CD4-positive, alpha-beta T cell treated with Interleukin-12 subunit alpha and Interleukin-12 subunit beta, for 1 hour (primary cell): ENCODE measurements at places on chromosomes 4 and X.

GRCh38 chr4:181877329-181877848, 365.8 kb upstream of the TENM3 start:
- no peak for DNase-seq

DNA sequence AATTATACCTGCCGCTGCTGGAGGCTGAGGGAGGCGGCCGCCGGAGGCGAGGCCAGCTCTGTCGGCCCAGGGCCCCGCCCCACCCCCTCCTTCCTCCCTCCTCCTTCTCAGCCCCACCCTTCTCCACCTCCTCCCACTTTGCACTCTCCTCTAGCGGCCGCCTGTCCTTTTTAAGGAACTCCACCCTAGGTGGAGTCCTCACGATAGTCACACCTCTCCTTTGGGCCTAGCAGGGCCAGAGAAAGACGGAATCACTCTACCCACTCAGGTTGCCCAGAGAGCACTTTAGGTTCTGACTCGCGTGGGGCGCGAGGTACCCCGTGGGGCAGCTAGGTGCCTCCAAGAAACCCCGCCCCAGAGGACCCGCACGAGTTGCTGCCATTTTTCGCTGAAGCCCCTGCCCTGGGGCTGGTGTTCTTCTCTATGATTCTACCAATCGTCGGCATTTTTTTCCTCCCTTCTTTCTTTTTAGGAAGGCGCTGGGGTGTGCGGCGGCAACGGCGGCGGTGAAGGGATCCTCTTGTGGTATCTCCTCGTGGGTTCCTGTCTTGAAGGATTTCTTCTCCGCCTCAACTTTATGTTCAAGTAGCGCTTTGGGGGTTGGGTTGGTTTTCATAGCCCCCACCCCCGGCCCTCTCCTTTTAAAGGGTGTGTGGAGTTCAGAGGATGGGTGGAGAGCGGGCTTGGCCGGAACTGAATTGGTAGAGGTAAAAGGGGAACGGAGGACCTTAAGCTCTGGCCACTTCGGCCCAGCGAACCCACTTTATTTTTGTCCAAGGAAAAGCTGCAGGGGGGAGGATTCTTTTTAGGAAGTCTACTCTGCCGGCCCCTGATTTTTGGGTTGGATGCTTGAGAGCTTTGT, at the start of gene KLF8:
Gene KLF8, plus strand, starts transcription at position 136 of the 862 bp plus-strand sequence. CDS start 979 bp downstream, outside the sequence.
- DNase-seq = peak; percentile 35

DNA sequence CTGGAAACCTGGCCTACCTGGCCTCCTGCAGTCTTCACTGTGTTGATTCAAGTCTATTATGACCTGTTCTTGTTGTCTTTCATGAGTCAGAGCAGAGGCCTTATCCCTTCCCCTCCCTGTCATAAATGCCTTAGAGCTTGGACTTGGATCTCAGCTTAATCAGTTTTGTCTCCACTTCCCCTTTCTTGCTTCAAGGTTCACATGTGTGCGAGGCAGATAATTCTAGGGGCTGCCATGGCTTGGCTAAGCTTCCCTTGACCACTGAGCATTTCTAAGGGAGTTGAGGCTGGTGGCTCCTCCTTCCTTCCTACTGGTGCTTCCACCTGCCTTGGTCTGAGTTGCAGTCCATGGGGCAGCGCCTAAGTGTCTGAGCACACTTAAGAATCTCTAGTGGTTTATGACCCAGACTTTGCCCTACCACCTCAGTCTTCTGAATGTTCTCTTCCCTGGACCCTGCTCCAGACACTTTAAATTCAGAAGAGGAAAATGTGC, 1.7 kb upstream of the HEPH start:
- no peak for DNase-seq

GRCh38 chr4:114921790-114922591, 191.4 kb downstream of the NDST4 start:
- DNase-seq = no peak

- DNase-seq = no peak
Measured at GRCh38 chr4:45578874-45579273, 545.0 kb downstream of the GABRG1 start.

DNA sequence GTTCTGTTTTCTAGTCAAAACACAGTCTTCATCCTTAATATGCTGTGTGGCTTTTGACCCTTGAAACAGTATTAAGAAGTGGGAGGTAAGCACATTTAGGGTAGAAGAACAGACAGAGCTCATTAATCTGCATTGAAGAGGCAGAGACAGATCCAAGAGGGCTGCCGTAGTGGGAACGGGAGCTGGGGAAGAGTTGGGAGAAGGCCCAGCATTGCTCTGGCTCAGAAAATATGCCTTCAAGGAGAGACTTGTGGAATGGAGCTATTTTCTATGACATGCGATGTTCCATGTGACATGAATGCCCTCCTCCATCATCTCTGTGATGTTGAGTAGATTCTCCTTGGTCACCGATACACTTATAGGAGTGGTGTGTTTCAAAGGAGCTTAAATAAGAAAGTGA, 273.3 kb upstream of the BOD1L1 start:
- DNase-seq = no peak

DNA sequence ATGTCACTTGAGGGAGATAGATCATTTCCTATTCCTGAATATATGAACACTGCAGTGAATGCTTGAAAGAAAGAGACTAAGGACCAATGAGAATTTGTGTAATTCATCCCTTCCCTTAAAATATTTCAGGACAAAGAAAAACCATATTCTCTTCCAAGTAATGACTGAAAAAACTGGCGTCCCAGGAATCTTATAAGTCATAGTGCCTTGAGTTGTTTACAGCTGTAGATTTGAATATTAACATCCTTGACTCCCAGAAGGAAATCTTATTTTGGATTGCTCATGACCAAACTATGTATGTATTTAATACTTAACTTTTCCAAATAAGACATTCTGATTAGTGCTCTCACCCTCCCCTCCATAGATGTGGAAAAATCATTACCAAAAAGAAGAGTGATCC, 55.5 kb downstream of the CLDN22 start:
- no peak for DNase-seq

GRCh38 chr4:2861631-2862436, 18.2 kb downstream of the ADD1 start:
- DNase-seq = no peak

- DNase-seq = no peak
Measured at GRCh38 chrX:44770121-44770520, 73.7 kb upstream of the DUSP21 start.

DNA sequence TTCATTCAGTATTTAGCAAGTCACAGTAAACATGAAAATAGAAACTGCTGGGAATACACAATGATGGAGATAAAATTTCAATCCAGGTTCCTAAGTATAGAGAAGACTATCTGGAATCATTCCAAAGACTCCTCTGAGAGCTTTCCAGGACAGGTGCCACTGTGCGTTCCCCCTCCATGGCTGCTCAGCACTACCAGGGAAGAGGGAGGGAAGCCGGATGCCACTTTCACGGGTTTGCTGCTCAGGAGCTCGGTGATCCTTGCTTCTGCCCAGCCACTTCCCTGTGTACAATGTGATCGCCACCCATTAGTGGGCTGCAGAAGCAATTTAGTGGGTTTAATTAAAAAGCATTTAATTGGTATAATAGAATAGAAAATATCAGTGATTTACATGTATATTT, 94.5 kb downstream of the FNIP2 start:
- no peak for DNase-seq

DNA sequence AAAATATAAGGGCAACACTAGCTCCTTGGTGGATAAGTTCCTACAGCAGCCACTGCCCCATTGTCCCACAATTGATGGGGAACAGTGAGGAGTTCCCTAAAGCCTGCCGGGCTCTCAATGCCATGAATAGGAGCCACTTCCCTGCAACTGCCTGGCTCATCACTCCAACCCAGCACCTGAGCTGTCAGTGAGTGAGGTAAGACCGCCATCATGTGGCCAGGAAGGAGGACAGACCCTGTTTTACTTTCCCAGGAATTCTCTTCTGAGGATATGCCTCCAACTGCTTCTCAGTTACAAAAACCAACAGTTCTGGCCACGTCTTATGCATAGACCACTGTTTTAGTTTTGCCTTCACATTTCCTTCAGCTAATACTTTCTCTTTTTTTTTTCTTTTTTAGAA, 45.5 kb downstream of the SRPX start:
- DNase-seq = no peak

DNA sequence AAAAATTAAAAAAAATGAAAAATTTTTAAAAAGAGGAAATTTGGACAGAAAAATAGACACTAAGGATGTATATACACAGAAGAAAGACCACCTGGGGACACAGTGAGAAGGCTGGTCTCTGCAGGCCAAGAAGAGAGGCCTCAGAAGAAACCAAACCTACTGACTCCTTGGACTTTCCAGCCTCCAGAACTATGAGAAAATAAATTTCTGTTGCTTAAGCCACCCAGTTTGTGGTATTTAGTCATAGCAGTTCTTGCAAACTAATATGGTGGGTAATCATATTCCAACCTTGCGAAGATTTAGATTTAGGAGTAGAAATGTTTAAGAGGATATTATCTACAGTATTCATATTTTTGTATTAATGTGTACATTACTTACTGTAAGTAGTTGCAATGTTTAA, 56.4 kb downstream of the COQ2 start:
- no peak for DNase-seq

DNA sequence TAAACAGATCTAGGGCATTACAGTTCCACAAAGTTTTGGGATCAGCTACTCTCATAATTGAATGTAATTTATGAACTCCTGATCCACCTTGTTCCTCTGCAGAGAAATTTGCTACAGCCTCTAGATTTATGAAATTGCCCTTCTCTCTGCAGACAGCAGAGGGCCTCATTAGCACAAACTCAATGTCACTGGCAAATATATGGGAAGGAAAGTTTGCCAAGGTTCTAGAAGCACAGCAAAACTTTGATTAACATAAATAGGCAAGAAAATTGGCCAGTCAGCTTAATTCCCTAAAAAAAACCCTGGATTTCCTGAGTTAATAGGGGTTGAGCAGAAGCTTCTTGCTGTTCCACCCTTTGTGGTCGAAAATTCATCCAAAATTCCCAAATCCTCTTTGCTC, 31.5 kb downstream of the PRPS1 start:
- peak; percentile 56 for DNase-seq

DNA sequence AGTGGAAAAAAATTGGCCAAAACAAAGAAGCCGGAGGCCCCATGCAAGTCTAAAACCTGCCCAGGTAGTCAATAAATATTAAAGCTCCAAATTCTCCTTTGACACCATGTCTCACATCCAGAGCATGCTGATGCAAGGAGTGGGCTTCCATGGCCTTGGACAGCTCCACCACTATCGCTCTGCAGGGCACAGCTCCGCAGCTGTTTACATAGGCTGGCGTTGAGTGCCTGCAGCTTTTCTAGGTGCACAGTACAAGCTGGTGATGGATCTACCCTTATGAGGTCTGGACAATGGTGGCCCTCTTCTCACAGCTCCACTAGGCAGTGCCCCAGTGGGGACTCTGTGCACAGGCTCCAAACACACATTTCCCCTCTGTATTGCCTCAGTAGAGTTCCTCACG, 84.2 kb upstream of the LANCL3 start:
- DNase-seq = no peak

GRCh38 chrX:46912603-46913491, 626 bp downstream of the JADE3 start:
- peak; percentile 23 for DNase-seq

DNA sequence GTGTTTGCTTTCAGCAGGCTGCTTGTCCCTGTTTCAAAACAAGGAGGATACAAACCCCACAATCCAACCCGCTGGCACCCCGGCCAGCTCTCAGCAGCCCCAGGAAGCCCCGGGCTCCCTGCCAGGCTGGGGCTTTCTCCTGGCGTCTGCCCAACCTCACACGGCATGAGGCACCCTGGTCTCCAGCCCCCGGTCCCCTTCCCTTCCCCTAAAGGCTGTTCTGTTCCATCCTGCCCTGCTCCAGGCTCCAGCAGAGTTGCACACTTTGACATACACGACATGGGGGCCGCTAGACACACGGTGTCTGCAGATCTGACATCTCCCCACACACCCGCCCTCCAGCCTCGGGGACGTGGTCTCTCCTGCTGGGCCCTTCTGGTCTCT, 107.7 kb upstream of the ADRA2C start:
- DNase-seq = no peak

- DNase-seq = no peak
Measured at GRCh38 chr4:102168580-102168979, 176.7 kb downstream of the SLC39A8 start.

DNA sequence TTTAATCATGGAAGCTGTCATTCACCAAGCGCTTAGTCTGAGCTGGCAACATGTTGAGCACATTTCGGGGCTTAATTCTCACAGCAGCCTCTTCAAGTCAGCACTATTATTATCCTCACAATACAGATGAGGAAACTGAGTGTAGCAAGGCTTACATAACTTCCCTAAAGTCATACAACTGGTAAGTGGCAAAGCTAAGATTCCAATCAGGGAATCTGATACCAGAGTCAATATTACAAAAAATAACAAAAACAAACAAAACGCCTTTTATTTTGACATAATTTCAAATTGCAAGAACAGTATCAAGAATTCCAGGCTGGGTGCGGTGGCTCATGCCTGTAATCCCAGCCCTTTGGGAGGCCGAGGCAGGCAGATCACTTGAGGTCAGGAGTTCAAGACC, 120.4 kb upstream of the DUSP21 start:
- no peak for DNase-seq

DNA sequence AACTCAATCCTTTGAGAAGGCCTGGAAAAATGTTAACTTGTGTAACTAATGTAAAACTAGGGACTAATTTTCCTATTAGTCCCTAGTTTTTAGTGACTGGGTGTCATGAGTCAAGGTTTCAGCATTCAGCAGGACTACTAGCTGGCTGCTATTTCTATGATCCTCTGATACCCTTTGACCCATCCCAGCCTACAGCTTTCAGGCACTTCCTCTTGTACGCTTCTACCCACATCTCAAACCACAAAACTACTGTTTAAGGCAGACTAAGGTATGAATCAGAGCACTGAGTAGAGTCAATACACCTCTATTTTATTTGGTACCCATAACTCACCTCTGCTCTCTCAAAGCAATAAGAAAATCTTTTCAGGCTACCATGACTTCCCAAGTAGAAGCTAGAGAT, 809.6 kb downstream of the PDHA2 start:
- DNase-seq = no peak

DNA sequence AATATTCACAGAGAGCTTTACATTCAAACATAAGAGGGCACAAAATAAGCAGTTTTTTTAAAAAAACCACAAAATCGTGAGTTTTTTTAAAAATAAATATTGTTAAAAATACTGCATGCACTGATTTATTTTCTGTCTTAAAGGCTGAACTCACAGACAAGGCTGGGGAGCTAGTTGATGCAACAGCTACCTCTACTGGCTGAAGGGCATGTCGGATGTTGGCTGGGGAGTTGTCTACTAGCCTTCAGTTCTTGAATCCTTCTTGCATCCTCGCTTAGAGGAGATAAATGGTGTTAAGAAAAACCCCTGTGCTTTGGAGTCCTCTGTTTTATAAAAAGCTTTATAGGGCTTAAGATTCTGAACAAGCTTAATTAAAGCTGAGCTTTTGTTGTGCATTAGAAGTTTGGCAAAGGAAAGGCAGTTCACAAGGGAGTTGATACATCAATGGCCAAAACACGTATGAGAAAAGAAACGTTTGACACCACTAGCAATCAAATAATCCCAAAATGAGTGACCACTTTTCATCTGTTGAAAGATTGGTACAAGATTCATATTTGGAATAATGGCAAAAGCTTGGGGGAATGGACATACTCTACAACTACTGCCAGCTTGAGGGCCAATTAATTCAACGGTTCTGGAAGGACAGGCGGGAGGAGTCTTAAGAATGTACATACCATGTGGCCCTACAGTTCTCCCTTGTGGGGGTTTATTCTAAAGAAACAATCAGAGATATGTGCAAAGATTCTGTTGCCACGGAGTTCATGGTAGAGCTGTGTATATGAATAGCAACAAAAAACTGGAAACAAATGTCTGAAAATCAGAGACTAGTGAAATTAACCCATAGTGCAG, 94.7 kb downstream of the SEL1L3 start:
- peak; percentile 27 for DNase-seq

- DNase-seq = no peak
Measured at GRCh38 chr4:94926936-94927335, 169.2 kb downstream of the BMPR1B start.
